ENCODE measurements at places on chromosomes 4 and X.
A peak's percentile ranks its signal among the peaks of the same experiment; 100 is the strongest.

DNA sequence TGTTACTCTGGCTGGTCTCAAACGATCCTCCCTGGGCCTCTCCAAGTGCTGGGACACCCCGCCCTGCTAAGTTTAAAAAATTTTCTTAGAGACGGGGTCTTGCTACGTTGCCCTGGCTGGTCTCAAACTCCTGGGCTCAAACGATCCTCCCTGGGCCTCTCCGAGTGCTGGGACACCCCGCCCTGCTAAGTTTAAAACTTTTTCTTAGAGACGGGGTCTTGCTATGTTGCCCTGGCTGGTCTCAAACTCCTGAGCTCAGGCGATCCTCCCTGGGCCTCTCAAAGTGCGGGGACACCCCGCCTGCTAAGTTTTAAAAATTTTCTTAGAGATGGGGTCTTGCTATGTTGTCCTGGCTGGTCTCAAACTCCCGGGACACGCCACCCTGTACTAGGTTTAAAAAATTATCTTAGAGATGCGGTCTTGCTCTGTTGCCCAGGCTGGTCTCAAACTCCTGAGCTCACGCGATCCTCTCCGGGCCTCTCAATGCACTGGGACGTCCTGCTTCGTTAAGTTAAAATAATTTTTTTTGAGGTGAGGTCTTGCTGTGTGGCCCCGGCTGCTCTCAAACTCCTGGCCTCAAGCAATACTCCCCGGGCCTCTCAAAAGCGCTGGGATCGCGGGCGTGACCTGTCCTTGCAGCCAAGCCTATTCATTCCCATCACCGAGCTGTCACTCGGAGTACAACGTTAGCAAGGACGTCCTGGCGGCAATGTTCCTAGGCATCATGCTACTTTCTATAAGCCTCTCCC lies 1.1 kb downstream of the SLC25A6 start:
- DNase-seq, result no peak

DNA sequence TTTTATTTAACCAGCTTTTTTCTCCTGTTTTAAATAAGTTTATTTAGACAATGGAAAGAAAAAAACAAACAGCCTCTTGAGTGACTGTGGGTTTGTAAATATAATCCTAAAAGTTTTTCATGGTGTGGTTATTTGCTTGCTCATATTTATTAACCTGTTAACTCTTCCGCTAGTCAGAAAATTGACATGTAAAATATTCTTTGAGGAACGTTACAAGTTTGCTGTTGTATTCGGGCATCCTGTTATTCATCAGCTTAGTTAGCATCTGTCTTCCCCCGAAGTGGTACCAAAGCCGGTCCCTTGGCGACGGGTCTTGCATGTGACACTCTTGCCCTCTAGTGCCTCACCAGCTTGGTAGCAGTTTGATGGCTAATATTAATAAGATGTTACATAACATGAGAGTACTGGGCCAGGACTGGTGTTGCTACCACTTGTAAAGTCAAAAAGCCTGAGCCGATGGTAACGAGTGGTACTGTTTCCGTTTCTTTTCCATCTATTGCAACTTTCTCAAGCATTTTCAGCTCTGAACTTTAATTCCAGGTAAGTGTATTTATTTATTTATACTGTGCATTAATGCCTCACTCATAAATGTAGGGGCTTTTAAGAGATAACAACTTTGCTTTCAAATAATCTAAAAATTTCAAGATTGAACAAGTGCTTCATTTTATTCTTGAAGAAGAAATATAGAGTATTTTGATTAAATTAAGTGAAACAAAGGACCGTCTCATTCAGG lies at the start of gene NDST3:
Gene NDST3, plus strand, starts transcription at position 434 of the 733 bp plus-strand sequence. CDS start 19,425 bp downstream, outside the sequence.
- peak; percentile 21 for DNase-seq

DNA sequence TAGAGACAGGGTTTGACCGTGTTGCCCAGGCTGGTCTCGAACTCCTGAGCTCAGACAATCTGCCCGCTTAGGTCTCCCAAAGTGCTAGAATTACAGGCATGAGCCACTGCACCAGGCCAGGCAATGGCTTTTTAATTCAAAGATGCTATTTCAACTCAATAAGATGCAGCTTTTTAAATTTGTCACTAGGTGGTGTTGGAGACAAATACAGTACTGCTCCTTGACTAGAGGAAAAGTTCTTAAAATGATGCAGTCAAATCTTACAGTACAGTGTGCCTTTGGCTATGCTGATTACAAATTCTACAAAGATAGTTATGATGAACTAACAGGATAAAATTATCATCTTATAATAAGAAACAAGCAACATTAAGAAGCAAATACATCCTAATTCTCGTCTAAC lies 441.1 kb downstream of the KCNIP4 start:
- DNase-seq, result no peak

- DNase-seq, result no peak
These were observed 96.8 kb upstream of the MAP9 start for GRCh38 chr4:155473420-155474095.

- DNase-seq, result no peak
These were observed 210.8 kb downstream of the ARHGAP10 start for GRCh38 chr4:147942729-147943128.

- no peak for DNase-seq
These were observed 19.5 kb downstream of the ZNF518B start for GRCh38 chr4:10437735-10438134.

- no peak for DNase-seq
These were observed 6.4 kb upstream of the VAMP7 start for GRCh38 chrX:155874571-155875244.

- no peak for DNase-seq
These were observed 181.6 kb downstream of the PCDH7 start for GRCh38 chr4:30901461-30902451.

DNA sequence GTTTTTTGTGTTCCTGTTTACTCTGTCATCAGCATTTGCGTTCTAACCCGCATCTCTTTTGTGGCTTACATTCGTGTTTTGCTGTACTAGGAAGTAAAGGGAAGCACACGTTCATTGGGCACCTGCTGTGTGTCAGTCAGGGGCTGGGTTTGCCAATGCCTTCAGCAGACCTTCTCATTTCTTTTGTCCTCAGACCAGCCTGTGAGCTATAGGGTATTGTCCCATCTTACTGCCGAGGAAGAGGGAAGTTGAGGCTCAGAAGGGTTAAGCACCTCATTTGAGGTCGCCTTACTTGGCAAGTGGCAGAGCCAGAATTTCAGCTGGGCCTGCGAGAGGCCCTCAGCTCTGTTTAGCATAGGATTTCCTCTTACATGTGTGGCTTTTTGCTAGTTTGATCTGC lies 8.7 kb downstream of the TBC1D14 start:
- no peak for DNase-seq

All from GM19239 (cell line).